Stimulated activated CD4-positive, alpha-beta T cell treated with anti-CD3 and anti-CD28 coated beads, Interleukin-15, amount 100 ng/mL, for 1 hour (primary cell): ENCODE measurements at places on chromosomes 11 and 22.

GRCh38 chr22:42959576-42960509 is 55.1 kb downstream of the PACSIN2 start:
- no peak for DNase-seq

- DNase-seq, result no peak
These were observed 73.6 kb downstream of the TRIM29 start for GRCh38 chr11:120064341-120064740.

DNA sequence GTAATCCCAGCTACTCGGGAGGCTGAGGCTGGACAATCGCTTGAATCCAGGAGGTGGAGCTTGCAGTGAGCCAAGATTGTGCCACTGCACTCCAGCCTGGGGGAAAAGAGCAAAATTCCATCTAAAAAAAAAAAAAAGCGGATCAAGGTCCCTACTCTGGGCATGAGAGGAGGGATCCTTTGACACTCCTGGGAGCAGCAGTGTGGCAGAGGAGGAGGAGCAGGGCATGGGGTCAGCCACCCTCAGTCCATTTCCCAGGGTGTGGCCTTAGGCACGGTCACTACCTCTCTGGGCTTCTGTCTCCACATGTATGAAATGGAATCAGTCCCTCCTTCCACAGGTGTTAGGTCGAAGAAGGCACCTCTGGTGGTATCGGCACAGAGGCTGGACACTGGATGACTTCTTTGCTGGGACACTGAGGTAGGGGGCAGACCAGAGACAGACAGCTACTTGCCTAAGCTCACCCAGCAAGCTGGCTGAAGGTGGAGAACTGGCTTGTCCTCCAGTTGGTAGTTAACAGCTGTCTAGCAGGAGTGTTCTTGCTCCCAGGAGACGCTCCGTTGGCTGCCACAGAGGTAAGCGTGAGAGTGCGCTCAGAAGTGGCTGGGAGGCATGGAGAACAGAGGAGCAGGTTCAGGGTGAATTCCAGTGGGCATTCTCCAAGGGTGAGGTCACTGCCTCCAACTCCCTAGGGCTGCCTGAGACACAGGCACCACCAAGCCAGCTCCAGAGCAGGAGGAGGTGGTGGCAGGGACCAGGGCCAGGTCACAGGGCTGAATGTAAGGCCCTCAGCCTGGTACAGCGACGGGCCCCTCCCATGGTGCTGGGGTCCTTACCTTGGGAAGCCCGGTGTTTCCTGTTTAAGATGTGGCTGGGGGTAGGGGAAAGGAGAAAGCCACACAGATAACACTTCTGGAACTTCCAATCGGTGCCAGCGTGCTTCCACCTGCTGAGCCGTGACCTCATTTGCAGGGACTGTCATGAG is 19.5 kb downstream of the TXN2 start:
- DNase-seq, result no peak

DNA sequence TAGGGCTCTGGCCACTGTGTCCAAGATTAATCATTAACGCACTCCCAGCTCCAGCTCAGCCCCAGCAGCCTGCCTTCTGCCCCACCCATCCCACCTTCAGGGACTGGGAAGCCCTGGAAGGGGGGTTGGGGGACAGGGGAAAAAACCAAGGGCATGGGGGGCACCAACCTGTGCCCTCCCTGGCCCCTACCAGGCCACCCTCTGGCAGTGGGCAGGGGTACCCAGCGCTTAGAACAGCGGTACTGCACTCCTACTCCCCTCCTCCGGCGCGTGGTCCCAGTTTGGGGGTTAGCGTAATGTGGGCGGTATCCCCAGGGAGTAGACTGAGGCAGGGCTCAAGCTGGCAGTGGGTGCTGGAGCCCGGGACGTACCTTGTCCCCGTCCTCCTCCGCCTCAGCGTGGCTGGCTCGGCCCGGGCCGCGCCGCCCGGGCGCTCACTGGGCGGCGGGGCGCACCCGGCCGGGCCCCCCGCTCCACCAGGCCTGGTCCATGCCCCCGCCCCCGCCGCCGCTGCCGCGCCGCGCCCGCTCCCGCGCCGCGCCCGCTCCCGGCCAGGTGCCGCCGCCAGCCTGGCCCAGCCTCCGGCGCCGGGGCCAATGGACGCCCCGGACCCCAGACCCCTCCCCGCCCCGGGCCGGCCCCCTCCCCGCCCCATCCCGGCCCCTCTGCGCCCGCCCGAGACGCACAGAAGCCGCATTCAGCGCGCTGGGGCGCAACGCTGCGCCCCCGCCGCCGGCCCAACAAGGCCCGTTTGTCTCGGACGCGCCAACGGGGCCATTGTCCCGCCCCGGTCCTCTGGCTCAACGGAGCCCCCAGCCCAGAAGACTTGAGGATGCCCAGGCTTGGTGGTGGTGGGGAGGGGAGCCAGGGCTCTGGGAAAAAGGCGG is at the start of gene GAL3ST1:
Gene GAL3ST1, minus strand, starts transcription at position 571 of the 887 bp plus-strand sequence. CDS start 17,273 bp downstream, outside the sequence.
- no peak for DNase-seq

GRCh38 chr11:107655602-107656001 is 56.3 kb downstream of the SLN start:
- DNase-seq, result no peak
